ENCODE measurements at places on chromosomes 6 and 20.

GRCh38 chr6:27407153-27407814 is 18.7 kb downstream of the ZNF391 start:
- no peak for DNase-seq

DNA sequence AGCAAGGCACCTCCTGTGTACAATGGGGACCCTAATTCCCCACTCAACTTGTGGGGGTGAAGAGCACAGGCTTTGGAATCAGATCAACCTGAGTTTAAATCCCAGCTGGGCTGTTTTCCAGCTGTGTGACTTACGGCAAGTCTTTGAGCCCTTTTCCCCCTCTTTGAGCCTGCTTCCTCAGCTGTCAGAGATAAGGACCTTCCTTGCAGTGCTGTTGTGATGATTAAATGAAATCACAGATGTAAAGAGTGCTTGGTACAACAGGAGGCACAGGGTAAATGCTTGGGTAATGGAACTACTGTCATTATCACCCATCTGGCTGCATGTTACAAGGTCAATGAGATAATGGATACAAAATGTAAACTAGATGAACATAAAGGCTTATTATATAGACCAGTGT is 3.2 kb downstream of the SNX21 start:
- peak; percentile 78 for DNase-seq

- DNase-seq = peak; percentile 54
These were observed 111.8 kb downstream of the UBE3D start for GRCh38 chr6:82953871-82954270.

DNA sequence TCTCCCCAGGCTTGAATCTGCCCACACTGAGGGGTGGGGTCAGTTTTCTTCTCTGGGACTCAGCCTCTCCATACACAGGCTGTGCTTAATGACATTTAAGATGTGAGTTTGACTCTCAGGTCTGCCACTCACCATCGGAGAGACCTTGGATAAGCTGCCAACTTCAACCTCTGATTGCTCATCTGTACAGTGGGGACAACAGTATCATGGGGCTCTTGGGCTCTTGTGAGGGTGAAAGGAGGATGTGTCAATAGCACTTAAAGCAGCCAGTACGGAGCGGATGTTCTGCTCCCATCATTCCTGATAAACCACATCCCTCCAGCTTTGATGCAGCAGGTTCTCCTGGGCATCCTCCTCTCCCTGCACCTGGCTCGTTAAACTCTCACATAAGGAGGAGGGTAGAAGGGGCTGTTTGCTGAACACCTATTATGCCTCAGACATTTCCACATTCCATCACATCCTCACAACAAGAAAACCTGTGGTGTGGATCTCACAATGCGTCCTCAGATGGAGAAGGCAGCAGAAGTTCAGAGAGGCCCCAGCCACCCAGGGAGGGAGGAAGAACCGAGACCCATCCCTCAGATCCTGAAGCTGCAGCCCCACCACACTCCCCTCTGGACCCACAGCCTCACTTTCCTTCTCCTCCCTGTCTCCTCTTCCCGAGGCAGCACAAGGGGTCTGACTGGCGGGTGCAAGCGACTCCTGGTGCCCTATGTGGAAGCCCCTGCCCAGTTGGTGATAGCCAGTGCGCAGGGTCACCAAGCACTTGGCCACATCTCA is 1.9 kb upstream of the PDYN start:
- no peak for DNase-seq

DNA sequence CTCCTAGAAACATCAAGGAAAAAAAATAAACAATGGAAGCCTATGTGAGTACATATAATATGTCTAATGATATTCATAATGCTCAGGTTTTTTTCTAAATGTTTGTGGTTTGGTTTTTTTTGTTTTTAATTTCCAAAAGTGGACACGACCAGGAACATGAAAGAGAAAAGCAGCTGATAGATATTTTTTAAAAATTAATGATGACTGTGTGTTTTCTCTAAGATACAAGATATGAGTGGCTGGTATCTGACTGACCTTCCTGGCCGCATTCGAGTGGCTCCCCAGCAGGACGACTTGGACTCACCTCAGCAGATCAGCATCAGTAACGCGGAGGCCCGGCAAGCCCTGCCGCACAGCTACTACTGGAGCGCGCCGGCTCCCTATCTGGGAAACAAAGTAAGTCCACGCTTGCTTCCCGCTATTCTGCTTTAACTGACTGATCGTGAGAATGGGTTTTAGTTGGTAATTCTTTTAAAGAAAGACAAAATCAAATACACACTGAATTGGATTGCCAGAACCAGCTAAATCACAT is 309.6 kb downstream of the LAMA2 start:
- no peak for DNase-seq

GRCh38 chr6:117480651-117481050 is 1.8 kb upstream of the DCBLD1 start:
- DNase-seq = no peak
